ENCODE measurements at places on chromosomes 1 and 21.

GRCh38 chr1:31234123-31234708 lies 5.5 kb downstream of the NKAIN1 start:
- DNase-seq: no peak

DNA sequence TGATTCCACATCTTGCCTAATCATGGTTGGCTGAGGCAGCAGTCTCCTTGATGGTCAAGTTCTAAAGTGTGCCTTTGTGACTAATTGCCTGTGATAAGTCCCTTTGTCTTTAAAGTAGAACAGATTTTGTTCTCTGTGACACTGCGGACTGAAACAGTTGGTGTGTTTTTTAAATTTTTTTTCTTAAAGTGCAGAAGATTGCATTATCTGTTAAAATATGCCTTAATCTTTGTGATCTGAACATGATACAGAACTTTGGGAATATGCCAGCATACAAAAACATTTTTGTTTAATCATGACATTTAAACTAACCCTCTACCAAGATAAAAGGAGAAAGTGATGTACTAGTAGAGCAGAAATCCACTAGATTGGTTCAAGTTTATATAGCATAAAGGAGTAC lies 1260.6 kb upstream of the ADGRL2 start:
- no peak for DNase-seq

DNA sequence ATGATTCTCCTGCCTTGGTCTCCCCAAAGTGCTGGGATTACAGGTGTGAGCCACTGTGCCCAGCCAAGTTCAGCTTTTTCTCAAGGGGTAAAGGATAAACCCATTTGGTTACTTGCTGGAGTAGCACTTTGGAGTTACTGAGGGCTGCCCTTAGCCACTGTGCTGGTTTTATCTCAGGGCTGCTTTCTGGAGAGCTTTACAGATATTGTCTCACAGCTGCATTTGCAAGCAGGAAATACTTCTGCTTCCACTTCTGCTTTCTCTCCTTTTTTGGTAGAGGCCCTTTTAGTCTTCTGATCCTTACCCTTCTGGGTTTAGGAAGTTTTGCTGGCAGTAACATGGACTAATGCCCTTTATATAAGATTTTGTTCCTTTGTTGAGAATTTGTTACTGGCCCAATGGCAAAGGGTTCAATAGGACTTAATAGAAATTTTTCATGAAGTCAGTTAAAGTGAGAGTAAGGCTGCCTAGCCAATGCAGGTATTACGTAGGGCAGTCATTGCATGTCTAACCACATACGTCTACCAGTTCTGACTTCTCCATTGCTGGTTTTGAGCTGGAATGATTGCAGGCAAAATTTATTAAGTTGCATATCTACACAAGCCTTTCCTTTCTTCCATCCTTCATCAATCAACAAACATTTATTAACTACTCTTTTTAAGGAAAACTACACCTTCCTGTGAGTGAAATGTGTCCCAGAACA lies 24.4 kb downstream of the CAP1 start:
- DNase-seq: peak; percentile 75

DNA sequence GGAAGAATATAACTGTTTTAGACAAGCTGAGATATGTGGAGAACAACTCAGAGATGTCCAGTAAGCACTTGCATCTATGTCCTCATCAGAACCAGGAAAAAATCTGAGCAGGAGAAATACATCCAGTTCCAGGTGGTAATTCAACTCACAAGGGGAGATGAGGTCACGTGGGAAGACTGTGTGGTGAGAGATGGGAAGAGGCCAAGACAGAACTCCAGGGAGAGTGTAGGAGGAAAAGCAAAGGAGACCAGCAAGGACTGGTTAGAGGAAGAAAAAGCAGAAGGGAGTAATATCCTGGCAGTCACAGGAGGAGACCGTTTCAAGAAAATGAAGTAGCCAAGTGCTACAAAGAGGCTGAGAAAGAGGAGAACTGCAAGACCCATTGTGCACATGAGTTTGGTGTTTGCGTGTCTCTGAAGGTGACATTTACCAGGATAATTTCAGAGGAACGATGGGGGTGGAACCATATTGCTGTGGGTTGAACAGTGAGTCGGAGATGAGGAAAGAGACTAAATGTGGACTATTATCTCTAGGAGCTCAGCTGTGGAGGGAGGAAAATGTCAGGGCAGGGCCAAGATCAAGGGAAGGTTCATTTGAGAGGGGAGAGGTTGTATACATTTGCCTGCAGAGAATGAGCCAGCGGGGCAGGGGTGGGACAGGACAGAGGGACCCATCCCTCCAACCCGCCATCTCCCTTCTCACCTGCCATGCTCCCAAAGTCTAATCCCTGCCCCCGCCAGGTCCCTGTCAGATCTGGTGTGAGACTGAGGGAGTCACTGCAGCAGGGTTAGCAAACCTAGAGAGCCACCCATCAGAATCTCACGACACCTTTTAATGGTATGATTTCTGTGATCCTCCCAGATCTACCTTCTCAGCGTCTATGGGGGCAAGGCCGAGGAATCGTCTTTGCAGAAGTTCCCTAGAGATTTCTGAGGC lies 24.9 kb downstream of the SUSD4 start:
- DNase-seq: peak; percentile 28

DNA sequence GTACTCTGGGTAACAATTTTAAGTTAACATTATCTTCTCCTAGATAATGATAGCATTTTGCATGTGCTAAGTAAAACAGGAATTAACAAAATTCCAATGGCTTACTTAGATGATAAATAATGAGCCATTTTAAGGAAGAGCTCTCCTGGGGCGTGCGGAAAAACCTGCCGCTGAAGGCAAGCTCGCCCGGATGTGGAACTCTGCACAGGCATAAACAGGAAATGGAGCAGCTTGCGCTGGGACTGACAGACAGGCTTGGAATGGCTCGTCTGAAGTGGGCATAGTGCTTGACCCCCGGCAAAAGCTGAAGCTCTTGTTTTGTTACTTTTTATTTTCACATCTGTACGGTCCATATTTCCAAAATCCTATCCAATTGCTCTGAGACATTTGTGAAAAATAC lies 169.2 kb downstream of the ZNF281 start:
- DNase-seq: no peak

GRCh38 chr1:157944663-157945280 lies 48.7 kb upstream of the KIRREL1 start:
- DNase-seq: peak; percentile 72

GRCh38 chr1:169548282-169548681 lies 38.0 kb downstream of the F5 start:
- DNase-seq: no peak

DNA sequence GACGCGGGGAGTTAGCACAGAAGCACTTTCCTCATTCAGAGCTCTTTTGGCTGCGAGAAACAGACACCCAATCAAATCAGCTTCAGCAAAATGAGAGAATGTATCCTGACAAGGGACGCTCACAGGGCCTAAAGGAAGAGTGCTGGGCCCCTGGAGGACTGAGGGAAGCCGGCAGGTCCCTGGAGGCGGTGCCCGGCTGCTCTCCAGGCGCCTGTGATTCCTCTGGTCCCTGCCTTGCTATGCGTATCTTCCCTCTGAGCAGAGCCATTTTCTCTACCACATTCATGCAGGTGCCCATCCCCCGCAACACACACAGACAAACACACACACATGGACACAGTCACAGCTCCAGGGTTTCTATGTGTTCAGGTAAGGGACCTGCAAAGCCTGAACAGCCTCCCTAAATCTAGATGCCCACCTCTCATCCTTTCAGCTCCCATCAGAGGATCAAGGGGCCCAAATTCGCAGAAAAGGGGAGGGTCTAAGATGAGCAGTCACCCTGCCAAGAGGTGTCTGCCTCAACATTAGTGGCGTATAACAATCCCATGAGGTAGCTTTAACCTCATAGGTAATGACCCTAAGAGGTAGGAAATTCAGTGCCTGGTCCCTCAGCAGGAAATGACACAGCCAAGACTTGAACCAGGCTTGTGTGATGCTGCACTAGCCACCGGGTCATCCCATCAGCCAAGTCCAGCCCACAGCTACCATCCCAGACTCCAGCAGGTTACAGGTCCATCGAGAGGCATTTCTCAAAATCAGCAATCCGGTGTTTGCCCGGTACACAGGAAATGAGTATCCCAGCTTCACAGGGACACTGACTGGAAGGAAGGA lies 29.0 kb downstream of the PTAFR start:
- DNase-seq: no peak

GRCh38 chr1:159000625-159001024 lies 9.1 kb upstream of the IFI16 start:
- peak; percentile 91 for DNase-seq

GRCh38 chr1:55861676-55862340 lies 646.6 kb upstream of the USP24 start:
- DNase-seq: no peak

DNA sequence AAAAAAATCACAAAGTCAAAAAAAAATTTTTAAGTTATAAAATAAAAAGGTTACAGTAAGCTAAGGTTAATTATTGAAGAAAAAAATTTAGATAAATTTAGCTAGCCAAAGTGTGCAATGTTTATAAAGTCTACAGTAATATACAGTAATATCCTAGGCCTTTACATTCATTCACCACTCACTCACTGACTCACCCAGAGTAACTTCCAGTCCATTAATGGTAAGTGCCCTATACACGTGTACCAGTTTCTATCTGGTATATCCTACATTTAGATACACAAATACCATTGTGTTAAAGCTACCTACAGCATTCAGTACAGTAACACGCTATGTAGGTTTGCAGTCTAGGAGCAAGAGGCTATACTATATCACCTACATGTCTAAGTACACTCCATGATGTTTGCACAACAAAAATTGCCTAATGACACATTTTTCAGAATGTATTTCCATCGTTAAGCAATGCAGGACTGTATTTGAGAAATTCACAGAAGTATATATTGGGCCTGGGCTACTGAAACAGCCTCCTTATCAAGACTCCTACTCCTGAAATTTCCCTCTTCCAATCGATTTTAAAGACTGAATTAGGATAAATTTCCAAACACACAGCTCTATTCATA lies 155.1 kb downstream of the COP1 start:
- no peak for DNase-seq

- DNase-seq: peak; percentile 83
These were observed 112.3 kb upstream of the TRABD2B start for GRCh38 chr1:48109390-48110013.

DNA sequence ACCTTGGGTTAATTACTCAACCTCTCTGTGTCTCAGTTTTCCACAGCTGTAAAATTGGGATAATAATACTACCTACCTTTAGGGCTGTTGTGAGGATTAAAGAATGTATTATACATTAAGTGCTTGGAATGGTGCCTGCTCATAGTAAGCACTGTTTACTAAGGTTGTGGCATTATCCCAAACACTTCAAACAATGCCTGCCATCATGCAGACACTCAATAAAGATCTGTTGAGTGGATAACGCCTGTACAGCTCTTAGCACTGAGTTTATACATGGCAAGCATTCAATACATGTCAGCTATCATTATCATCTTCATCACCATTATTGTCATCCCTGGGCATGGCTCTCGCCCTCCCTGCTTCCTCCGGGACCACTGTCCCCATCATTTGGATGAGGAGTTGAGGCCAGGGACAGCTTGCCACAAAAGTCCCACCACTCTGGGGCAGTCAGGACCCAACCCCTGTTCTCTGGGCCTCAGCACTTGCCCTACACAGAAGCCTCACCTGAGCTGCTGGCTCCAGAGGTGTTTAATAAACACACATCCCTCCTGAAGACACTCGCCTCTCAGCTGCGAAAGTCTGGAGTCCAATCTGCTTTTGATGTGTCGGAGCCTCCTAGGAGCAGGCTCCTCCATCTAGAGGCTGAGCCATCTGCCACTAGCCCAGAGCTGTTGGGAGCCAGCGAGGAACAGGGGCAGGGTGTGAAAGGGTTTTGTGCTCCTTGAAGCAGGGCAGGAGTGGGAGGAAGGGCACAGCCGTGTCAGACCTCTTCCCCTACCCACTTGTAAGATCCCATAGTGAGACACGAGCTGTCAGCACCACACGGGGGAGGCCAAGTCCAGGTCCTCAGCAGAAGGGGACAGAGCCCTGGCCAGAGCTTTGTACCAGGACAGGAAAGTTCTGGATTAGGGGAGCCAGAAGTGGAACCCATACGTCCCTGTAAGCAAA lies 80.9 kb upstream of the ZC3H12A start:
- no peak for DNase-seq

- no peak for DNase-seq
These were observed 76.9 kb upstream of the HAO2 start for GRCh38 chr1:119291611-119292206.

GRCh38 chr21:39561140-39561539 lies 51.6 kb upstream of the B3GALT5 start:
- no peak for DNase-seq

GRCh38 chr1:230517786-230518185 lies 91.7 kb upstream of the PGBD5 start:
- peak; percentile 12 for DNase-seq

DNA sequence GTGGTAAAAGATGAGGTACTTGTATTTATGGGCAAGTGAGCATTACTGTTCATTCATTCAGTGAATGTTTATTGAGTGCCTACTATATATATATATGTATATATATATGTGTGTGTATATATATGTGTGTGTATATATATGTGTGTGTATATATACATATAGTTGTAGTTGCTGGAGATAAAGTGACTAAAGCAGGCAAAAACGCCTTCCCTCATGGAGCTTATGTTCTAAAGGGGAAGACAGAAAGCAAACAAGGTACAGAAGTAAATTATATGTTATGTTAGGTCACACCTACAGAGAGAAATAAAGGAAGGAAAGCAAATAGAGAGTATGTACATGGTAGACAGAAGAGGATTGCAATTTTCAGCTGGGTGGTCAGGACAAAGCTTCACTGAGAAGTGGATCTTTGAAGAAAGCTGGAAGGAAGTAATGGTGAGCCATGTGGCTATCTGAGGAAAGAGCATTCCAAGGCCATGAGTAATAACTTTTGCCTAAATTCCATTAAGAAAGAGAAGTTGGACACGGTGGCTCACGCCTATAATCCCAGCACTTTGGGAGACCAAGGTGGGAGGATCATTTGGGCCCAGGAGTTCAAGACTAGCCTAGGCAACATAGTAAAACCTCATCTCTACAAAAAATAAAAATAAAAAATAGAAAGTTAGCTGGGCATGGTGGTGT lies 33.5 kb upstream of the KLF17 start:
- DNase-seq: no peak

- DNase-seq: no peak
These were observed 16.7 kb downstream of the CD247 start for GRCh38 chr1:167501515-167502191.

GRCh38 chr1:30700528-30701257 lies 22.7 kb downstream of the MATN1 start:
- no peak for DNase-seq

- DNase-seq: peak; percentile 95
These were observed 81.7 kb upstream of the ZNF648 start for GRCh38 chr1:182143154-182143657.
